NCI-H1694 treated with DMSO at 0.1 percent for 48 hours (cell line): ENCODE measurements at places on chromosomes 1 and 21.

DNA sequence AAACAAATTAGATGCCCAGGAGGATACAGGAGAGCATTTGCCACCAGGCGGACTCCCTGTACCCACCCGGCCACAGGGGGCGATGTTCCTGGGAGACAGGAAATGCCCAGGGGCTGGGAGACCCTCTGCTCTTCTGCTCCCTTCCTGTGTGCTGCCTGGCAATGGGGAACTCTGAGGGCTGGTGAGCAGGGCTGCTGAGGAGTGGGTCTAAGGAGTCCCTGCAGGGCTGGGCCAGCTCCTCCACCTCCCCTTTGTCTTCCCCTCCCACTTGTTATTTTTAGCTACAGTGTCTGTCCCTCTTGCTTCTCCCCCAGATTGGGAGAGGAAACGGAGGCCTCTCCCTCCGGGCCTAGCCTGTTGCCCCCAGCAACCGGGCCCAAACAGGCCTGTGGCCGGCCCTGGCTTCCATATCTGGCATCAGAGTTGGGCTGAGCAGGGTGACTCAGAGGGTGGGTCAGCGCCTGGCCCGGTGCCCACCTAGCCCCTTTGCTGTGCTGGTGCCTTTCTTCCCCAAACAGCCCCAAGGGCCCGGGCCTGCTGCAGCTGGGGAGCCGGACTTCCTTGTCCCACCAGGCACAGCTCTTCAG, 11.6 kb downstream of the LMNA start:
- peak; percentile 85 for DNase-seq

DNA sequence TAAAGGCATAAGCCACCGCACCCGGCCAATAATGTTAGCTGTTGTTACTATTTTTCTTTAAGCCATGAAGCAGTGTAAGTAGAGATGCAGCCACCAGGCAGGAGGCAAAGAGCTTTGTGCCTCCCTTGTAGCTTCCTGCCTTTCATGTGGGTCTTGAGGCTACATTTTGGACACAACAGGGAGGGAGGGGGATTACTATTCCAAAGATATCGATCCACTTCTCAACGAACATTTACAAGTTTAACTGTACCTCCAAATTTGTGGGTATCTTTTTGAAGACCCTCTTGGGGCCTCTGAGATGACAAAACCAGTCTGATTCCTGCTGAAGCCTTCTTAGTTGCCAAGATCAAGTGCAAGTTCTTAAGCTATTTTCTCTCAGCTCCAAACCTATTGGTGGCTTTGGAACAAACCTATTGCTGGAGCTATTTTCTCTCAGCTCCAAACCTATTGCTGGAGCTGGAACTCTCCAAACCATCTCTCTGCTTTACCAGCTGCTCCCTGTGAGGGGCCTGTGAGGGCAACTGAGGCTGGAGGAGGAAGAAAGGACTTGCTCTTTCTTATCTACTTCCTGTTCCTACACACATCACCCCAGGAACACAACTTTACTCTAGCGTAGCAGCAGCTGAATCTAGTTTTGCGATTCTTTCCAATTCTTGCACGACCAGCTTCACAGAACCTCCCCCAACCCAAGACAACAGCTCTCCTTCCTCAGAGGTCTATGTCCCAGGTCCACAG, 16.1 kb upstream of the RCAN3 start:
- DNase-seq: no peak

DNA sequence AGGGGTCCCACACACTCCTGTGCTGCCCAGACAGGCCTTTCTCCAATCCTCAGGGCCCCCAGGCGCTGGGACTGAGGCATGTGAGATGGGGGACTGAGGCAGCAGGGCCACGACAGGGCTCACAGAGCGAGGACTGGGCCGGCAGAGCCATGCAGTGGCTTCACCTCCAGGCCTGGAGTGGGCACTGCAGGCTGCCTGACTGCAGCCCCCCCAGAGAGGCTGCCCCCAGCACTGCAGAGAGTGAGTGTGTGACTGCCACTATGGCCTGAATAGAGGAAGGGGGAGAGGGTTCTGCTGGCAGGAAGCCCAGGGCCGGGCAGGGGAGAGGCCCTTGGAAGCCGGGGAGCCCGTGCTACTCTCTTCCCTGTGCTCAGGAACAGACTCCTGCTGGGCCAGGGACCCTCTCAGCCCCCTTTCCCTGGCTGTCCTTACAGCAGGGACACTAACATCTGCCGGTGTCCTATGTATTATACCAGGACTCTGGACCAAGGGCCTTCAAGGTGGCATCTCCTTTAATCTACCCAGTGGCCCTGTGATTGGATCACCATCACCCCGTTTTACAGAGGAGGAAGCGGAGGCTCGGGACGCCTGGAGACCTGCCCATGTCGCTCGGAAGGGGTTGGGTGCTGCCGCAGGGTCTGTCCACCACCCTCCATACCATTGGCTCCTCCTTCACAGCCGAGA, 20.2 kb upstream of the PLEKHG5 start:
- DNase-seq: no peak

DNA sequence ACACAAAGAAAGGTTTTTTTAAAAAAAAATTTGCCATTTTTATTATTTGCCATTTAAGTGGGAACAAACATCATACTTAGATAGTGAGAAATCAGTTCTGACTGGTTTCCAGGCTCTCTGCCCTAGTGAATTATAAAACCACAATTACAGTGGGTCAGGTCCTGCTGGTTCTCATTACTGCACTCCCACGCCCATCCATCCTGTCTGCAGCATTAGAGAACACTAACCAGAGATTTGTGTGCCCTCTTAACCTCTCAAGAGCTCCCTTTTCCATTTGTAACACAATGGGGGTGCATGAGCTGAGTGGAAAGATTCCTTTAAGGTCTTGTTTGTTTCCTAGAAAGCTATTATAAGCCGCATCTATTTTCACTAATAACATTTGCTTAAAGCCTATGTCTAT, 489.3 kb downstream of the AMY1C start:
- no peak for DNase-seq

DNA sequence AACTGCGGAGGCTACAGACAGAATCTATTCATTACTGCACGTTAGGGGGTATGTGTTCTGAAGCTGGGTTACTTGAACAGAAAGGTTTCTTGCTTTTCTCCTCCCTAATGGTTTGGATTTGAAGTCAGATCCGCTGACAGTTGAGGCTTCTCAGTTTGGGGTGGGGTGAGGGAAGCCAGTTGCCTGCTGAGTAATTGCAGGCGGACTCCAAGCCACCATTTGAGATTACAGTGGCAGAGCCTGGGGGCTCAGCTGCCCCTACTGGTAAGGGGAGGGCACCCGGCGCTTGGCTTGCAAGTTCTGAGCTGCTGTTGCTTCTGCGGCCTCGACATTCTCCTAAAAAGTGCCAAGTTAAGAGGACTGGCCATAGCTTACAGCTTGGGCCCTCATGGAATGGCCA, 2.0 kb downstream of the GRHL3 start:
- no peak for DNase-seq

DNA sequence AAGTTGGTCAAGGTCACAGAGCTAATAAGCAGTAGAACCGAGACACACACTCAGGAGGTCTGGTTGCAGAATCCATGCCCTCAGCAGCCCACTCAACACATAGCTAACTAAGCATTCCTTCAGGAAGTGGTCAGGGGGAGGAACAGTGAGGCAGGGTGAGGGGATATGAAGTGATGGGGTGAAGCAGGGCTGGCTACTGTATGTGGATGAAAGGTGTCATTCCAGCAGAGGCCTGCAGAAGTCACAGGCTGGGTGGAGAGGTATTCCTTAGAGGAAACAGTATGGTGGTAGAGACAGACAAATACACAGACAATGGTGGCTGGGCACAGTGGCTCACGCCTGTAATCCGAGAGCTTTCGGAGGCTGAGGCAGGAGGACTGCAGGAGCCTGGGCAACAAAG, 14.1 kb downstream of the TMCO4 start:
- DNase-seq: no peak

GRCh38 chr1:56482486-56482885, 96.9 kb downstream of the PLPP3 start:
- no peak for DNase-seq

GRCh38 chr1:67463298-67463955, 33.2 kb upstream of the SERBP1 start:
- peak; percentile 0 for DNase-seq

DNA sequence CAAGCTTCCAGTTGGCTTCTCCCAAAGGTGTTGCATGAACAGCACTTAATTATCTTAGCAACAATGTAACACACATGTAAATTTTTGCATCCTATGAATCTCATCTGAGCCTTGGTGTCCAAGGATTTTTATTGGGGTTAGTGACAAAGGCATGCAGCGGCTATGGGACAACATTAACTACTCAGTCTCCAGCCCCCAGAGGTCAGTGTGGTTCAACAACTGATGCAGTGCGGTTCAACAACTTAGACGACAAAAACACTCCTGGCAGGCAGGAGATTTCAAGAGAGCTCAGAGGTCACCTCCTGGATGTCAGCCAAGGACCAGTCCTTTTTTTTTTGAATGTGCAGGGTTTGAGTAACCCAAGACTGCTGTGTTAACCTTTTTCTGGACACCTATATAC, 77.5 kb upstream of the HMCN1 start:
- no peak for DNase-seq

DNA sequence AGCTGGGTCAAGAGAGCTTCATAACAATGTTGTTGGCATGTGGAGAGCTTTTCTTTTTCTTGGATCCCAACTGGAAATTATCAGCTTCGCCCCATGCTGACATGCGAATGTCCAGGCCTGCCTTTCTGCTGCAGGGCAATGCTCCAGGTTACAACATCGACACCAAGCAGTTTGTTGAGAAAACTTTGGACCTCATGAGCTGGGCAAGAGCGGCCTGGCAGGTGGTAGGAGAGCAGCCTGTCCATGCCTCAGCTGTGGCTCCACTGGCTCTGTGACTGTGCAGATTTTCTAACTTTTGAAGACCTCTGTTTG, 41.4 kb downstream of the MTARC1 start:
- DNase-seq: no peak

DNA sequence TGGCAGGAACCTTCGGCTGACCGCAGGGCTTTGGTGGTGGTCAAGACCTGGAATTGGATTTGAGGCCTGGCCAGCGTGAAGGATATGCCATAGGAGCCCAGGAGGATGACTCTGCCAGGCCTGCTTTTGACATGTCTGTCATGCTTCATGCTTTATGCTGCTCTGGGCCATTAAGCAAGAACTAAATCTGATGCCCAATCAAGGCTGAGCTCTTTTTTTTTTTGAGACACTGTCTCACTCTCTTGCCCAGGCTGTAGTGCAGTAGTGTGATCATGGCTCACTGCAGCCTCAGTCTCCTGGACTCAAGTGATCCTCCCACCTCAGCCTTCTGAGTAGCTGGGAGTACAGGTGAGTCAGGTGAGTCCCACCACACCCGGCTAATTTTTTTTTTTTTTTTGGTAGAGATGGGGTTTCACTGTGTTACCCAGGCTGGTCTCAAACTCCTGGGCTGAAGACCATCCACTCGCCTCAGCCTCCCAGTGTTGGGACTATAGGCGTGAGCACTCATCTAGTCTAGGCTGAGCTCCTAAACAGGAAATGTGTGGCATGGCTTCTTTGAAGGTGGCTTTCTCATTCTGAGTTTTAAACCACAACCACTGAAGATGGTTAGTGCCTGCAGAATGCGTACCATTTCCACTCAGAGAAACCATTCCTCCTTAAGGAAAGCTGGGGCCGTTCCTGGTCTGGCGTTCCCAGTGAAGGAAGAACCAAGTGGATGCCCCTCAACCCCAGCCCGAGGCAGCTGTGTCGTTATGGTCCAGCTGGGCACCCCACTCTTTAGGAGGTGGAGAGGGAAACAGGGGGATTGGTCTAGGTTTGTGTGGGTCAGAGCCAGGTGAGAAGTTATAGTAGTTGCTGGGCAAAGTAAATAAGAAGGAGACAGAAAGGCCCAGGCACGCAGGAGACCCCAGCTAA, 34.2 kb upstream of the ATP5PO start:
- no peak for DNase-seq

GRCh38 chr21:28754127-28754611, 238.5 kb downstream of the LTN1 start:
- DNase-seq: no peak

GRCh38 chr1:245869847-245870246, 637.2 kb downstream of the SMYD3 start:
- no peak for DNase-seq

DNA sequence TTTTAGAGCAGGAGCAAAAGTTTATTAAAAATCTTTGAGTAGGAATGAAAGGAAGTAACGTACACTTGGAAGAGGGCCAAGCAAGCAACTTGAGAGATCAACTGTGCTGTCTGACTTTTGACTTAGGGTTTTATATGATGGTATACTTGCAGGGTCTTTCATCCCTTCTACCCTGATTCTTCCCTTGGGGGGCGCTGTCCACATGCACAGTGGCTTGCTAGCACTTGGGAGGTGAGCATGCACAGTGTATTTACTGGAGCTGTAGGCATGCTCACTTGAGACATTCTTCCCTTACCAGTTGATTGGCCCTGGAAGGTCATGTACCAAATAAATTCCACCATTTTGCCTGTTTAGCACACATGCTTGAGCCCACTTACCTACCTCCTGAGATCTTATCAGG, 1001.3 kb upstream of the ADGRL2 start:
- no peak for DNase-seq
